ENCODE measurements at places on chromosomes 4 and X. TPM values are rescaled to one million over a fixed set of nuclear protein-coding genes. Genes with fewer than 3 reads are reported as not detected.

DNA sequence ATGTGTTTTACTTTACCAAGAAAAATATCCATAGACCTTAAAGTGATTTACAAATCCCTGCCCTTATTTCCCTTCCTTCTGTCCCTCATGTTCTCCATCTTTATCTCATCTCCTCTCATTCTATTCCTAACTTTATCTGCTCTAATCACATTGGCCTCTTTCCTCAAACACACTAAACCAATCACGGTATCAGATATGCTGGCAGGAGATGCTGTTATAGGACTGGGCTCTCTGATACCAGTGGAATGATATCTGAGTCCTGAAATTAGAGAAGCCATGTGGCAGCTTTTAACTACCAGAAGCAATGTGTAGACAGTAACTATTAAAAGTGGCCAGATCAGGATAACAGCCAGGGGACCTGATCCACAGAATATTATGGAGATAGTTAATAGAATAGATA lies 49.9 kb upstream of the GIMD1 start:
- no peak for DNase-seq

GRCh38 chrX:113675278-113675677 lies 834.6 kb upstream of the AMOT start:
- no peak for DNase-seq

TECRL gene
- 203 TPM for total RNA-seq

NSG1 gene
- 19.6 TPM for total RNA-seq

Data from right atrium auricular region (tissue), 2 donors.